Effector CD4-positive, alpha-beta T cell (primary cell): ENCODE measurements at places on chromosomes 7 and 10.

GRCh38 chr10:3720228-3721019 lies 64.6 kb downstream of the KLF6 start:
- no peak for DNase-seq

DNA sequence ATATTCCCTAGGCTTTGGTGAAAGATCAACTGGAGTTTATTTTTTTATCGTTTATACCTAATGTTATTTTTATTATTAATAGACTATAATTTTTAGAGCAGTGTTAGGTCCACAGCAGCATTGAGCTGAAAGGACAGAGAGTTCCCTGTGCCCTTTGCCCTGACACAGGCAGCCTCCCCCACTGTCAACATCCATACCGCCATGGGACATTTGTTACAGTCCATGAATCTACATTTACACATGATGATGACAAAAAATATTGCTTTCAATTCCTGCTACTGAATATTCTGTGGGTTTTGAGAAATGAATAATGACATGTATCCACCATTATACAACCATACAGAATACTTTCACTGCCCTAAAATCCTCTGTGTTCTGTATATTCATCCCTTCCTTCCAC lies 1297.5 kb upstream of the SORCS1 start:
- no peak for DNase-seq

DNA sequence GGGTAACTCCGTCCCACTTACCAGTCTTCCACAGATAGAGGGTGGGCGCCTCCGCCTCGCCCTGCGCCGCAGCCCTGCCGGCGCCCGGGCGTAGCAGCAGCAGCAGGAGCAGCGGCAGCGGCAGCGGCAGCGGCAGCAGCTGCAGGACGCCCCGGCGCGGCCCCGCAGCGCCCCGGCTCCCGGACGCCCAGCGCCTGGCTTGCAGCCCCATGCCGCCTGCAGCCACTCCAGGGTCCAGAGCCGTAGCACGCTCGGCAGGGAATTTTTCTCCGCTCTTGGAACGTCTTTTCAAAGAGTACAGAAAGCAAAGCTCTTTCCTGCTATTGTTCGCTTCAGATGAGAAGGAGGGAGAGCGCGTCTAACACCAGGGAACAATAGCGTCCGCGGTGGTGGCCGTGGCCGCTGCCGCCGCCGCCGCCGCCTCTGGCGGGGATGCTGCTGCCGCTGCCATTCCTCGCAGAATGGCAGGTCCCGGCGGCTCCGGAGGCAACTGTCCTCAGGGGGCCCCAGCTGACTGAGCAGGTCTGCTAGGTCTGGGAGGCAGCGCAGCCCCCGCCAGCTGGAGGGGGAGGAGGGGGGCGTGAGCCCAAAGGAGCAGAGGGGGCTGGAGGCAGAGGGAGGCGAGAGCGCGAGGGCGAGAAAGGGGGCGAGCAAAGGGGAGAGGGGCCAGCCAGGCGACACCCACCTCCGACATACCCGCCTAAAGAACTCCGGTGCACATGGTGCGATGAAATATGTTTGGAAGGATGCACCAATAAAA lies at the start of gene THSD7A:
Gene THSD7A, minus strand, starts transcription at position 463 of the 760 bp plus-strand sequence. Its CDS starts 252 bp downstream, at position 211.
- no peak for DNase-seq

DNA sequence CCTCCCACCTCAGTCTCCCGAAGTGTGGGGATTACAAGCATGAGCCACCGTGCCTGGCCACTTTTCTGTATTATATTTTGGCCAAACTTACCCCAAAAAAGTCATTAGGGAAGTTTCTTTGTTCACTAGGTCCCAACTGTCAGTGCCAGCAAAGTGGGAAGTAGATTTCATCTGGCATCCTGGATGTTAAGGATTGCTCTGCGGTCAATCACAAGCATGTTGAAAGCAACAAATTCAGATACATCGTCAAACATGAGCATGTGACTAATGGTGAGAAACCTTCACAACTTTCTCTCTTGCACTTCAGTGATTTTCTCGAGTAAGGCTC lies 14.3 kb upstream of the LRRC17 start:
- DNase-seq = no peak

- no peak for DNase-seq
Observed at GRCh38 chr7:142487124-142487523, 229.3 kb upstream of the PRSS58 start.

- DNase-seq = no peak
Observed at GRCh38 chr7:55524558-55525310, 47.6 kb downstream of the VOPP1 start.

DNA sequence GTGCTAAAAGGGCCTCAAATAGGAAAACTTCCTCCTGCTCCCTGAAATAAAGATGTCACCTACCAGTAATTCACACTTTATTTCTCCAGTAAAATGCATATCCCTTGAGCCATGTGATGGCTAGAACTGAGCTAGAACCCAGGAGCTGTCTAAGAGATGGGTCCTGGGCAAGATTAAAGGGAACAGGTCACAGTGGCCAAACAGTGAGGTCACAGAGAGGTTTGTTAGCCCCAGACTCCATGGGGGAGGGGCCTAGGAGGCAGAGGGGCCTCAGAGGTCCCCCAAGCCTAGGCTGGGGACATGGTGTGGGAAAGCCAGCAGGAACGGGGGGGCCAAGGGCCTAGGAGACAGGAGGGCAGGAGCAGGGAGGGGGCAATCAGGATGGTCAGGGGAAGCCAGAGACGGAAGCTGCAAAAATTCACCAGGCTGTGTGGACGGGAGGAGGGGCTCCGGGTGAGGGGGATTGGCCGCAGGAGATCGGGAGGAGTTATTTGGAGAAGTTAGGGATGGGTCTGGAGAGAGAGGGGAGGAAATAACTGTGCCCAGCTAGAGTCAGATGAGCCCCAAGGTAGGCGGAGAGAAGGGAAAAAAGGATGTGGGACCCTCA lies 3.3 kb downstream of the FBXO24 start:
- DNase-seq = no peak
